Smooth muscle cell of the brain vasculature (primary cell): ENCODE measurements at places on chromosomes 12 and 14.
A peak's percentile ranks its signal among the peaks of the same experiment; 100 is the strongest.

GRCh38 chr12:46384451-46385309 lies 12.1 kb upstream of the SLC38A2 start:
- no peak for DNase-seq

GRCh38 chr14:40280652-40281051 lies 848.4 kb upstream of the FBXO33 start:
- DNase-seq: no peak

DNA sequence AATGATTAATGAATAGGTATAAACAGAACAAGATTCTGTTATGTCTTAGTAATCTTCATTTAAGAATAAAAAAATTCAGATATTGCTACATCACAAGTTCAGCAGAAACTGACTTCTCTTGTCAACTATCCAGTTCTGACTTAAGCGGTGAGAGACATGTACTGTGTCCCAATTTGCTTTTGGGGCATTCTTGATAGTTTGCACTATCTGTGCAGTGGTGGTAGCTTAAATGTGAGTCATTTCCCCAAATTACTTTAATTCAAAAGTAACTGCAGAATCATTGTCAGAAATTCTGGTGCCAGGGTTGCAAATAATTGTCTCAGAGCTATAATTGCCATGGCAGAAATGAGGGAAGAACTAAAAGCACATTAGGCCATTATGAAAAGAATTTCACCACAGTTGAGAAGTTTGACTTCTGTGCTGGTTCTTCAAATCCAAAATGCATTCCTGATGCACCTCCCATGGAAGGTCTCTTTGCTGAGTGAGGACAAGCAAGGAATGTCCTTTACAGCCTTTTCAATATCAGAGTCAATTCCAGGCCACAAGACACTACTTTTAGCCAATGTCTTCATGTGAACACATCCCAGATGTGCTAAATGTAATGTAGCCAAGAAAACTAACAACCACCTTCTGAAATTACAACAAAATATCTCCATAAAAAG lies 304.7 kb downstream of the SSPN start:
- DNase-seq: no peak

DNA sequence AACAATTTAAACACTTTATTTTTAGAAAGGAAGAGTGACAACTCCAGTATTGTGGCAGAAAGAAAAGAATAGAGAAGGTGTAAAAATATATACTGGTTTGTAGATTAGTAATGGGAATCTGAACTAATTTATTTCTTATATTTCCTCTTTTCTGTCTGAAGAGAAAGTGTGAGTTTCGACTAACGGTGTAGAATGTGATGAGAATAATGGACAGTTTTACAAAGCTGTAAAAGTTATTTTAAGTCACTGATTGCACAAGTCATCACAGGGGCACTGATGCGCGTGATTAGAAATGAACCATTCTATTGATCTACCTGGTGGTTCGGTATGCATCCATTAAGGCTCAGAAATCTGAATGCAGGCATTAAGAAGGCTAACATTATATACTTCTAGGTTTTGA lies 158.5 kb upstream of the ATXN7L3B start:
- DNase-seq: no peak

GRCh38 chr14:94598816-94599655 lies 13.2 kb upstream of the SERPINA3 start:
- DNase-seq: peak; percentile 90

DNA sequence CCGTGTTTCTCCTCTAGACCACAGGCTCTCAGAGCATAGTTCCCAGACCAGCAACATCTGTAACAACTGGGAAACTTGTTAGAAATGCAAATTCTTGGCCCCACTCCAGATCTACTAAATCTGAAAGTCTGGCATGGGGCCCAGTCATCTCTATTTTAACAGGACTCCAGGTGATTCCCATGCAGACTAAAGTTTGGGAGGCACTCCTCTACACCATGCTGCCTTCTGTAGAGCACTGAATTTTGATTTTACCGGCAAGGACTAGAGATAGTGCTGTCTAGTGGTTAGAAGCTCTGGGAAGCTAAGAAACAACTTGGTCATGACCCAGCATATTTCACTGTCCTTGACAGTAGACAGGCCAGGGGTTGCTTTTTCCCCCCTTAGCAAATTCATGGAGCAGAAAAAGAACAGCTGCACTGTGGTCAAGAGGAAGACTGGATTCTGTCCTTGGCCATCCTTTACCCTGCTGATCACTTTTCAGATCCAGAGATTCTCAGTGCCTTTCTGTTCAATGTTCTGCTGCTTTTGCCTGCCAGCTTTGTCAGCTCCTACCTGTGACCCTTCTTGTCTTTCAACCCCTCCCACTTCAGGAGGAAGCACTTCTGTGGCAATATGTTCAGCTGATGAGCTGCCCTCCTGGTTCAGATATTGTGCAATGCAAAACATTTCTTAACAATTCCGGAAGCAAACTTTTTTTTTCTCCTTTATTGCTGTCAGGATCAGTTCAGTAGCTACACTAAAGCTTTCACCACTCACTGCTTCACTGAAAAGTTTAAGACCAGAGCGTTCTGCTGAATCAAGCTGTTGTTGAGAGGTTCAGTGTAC lies 133.8 kb upstream of the NUDT4 start:
- DNase-seq: no peak

DNA sequence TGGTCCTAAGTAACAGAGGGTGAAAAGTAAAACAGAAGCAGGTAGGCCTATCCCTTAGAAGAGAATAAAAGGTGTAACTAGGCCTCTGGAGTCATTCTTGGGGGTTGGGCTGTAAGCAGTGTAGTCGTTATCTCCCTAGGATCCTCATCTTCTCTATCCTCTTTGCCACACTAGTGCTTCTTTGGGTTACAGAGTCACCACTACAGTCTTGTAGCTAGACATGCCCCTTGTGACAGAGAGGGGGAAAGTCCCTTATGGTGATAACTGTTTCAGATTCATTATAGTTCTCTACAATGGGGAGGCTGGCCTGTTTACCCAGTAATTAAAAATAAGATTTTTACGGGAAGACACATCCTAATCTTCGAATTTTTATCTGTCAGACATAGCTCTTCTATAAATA lies 16.4 kb upstream of the SRP54 start:
- no peak for DNase-seq

DNA sequence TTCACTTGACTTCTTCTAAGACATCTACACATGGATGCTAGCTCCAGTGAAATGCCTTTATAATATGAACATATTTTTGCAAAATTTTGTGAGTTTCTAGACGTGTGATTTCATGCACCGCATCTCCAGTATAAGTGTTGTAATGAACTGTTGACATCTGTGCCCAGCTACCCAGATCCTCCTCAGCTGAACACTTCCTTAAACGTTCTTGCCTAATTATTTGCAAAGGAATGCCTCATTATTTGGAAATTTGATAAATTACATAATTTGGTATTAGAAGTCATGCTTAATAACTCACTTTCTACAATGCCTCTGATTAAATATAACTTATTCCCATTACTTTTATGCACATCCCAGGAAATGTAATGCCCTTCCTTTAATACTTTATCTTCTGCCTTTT lies 14.0 kb downstream of the OR11G2 start:
- no peak for DNase-seq

- DNase-seq: no peak
Measured at GRCh38 chr12:8742501-8742900, 44.7 kb downstream of the RIMKLB start.

GRCh38 chr14:68051146-68051545 lies 231.6 kb downstream of the RAD51B start:
- DNase-seq: no peak

GRCh38 chr12:73445658-73446324 lies 1091.8 kb upstream of the ATXN7L3B start:
- no peak for DNase-seq

- no peak for DNase-seq
Measured at GRCh38 chr12:107580750-107581618, 104.6 kb upstream of the PWP1 start.

GRCh38 chr12:26704214-26704613 lies 128.8 kb downstream of the ITPR2 start:
- DNase-seq: no peak

GRCh38 chr14:54936816-54937215 lies 34.2 kb upstream of the GCH1 start:
- DNase-seq: no peak

GRCh38 chr14:99430491-99430890 lies 50.2 kb downstream of the SETD3 start:
- DNase-seq: no peak

DNA sequence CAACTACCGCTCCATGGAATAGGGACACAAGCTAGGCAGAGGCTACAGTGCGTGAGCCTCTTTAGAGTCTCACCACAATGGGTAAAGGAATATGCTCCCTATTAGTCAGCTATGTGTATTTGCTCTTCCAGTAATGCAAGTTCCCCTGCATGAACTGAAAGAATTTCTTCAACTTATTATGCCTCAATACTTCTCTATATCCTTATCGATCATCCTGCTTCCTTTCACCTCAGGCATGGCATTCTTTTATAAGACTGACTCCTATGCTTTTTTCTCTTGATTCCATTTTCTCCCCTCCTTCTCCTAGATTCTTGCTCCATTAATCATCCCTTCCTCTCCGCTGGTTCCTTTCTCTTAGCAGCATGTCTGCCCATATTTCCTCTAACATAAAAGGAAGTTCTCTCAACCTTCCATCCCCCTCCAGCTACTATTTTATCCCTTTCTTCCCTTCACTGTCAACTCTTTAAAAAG lies 94.5 kb upstream of the CPM start:
- DNase-seq: no peak

GRCh38 chr14:67485501-67486095 lies 2.9 kb downstream of the TMEM229B start:
- peak; percentile 17 for DNase-seq

DNA sequence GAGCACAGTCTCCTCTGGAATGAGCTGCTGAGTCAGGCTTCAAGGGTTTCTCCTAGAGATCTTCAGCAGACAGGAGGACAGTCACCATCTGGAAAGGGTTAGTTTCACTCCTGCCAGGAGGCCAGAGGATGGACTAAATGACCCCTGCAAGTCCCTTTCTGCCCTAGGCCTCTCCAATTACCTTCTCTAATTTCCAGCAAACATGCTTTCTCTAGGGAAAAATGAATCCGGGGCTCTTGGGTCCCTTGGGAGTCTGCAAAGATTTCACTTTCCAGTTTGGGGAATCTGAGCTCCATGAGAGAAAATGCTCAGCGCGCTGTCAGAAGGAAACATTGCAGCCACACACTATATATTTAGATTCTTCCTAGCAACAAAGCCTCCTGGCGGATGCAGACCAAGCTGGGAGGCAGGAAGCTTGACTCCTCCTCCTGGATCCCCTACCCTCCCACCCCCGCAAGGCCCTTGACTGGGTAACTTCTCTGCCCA lies 184.4 kb upstream of the CCND2 start:
- peak; percentile 49 for DNase-seq

DNA sequence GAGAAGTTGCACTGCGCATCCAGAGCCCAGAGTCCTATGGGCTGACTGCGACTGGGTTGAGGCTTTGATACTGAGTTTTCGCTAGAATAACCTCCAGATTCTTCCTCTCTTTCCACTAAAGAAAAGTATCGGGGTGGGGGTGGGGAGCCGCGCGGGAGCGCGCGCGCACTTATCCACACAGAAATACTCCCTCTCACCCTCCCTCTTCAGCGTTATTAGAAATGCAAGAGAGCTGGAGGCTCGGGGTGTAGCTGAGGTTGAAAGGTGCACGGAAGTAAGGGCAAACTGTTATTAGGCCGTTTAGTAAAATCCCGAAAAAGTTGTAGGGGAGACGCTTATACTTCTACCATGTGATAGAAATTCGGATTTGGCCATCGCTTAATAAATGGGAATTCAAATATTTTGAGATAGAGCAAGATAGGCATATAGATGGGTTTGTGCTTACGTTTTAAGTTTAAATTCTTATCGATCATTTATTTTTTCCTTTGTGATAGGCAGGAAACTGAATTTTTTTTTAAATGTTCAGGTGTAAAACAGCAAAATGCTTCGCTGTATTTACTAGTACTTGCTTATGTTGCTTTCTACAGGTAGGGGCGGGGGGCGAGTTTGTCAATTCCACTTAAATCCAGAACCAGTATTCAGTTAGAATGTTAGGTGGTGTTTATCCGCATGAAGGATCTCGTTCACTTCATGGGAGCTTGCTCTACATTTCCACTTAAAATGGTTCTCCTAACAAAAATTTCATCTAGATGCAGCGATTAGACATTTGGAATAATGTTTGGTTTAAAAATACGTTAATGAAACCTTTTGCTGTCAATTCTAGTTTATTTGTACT lies 1.1 kb downstream of the ARHGAP5 start:
- DNase-seq: no peak

- DNase-seq: no peak
Measured at GRCh38 chr14:23618415-23618988, 17.7 kb upstream of the DHRS2 start.

DNA sequence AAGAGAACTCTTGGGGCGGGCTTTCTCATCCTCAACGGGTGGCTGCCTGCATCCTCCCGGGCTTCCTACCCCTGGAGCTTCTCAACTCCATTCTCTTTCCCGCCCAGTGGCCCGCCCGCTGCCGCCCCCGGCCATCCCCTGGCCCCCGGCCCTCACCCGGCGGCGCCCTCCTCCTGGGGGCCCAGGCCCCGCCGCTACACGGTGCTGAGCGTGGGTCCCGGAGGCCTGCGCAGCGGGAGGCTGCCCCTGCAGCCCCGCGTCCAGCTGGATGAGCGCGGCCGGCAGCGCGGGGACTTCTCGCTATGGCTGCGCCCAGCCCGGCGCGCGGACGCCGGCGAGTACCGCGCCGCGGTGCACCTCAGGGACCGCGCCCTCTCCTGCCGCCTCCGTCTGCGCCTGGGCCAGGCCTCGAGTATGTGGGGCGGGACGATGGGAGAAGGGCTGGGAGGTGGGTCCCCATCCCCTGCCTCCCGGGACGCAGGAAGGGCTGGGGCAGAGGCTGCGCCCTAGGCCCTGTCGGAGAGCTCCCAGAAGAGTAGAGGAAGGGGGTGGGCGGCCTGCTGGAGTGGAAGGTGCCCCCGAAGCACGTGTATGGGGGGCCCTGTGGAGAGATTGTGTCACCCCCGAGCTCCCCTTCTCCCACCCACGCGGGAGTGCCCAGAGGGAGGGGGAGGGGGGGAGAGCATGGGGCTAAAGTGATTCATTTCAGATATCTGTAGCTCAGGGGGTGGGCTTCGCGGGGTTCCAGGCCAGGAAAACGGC lies 1.5 kb downstream of the LAG3 start:
- DNase-seq: no peak

DNA sequence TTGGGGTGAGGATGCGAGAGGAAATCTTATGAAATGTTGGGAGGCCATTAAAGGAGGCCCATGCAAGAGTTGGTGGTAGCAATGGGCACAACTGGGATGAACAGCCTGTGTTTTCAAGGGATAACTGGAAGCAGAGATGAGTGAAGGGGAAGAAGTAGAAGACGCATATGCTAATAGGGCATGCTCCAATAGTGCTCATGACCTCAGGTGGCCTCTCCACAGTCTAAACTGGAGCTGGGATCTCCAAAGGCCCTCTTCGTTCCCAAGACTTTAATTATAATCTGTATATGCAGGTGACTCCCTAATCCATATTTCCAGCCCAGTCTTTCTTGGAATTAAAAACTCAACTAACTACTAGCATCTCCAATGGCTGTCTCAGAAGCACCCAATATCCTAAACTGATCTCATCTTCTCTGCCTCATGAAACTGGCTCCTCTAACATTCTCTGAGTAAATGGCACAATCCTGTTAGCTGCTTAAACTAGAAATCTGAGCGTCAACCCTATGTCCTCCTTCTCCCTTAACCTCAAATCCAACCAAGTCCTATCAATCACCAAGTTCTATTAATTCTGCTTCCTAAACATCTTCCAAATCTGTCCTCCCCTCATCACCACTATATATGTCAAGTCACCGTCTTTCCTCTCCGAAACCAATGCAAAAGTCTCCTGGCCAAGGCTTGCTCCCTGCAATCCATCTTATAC lies 2.8 kb upstream of the AJUBA start:
- no peak for DNase-seq
